ENCODE measurements at places on chromosomes 11 and 22.

- no peak for DNase-seq
These were observed 321.3 kb downstream of the BLID start for GRCh38 chr11:121794671-121795141.

- no peak for DNase-seq
These were observed 3.2 kb downstream of the TAF6L start for GRCh38 chr11:62774407-62774806.

- no peak for DNase-seq
These were observed 77.4 kb downstream of the CECR2 start for GRCh38 chr22:17446698-17447097.

- no peak for DNase-seq
These were observed 139.2 kb downstream of the MAML2 start for GRCh38 chr11:96203567-96204365.

- no peak for DNase-seq
These were observed 343.5 kb downstream of the TENM4 start for GRCh38 chr11:79097246-79097875.

All from activated naive CD4-positive, alpha-beta T cell (primary cell).